ENCODE measurements at places on chromosomes 5 and 9.

DNA sequence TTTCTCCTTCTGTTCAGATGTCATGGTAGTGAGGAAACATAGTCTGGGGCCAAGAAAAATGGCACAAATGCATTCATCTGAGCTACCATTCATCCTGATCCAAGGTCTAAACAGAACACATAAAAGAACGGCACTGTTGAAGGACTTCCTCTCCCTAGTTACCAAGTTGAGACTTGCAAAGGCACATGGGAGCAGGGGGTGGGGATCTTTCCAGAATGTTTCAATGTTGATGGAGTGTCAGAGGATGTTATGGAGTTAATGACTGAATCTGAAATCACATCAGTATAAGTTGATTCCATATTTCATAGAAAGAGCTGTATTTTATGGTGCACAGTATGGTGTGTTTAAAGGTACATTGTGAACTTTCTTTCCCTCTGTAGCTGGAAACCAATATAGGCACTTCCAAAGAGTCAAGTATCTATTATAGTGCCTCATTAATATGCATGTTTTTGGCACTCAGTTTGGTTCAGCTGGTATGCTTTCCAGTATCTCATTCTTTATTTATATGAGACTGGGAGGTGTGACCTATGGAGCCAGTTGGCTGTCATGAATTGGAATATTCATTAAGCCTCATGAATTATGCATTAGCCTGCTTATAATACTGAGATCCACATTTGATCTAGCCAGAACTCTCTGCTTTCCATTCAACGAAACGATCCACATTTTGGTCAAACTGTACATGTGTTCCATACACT is 603.0 kb downstream of the NR2F1-AS1 start:
- no peak for DNase-seq

- no peak for DNase-seq
Observed at GRCh38 chr5:142753116-142753631, 17.0 kb upstream of the ARHGAP26 start.

GRCh38 chr5:158014372-158014771 is 155.4 kb upstream of the CLINT1 start:
- no peak for DNase-seq

- DNase-seq = no peak
Observed at GRCh38 chr9:127450243-127450760, 904 bp downstream of the RPL12 start.

DNA sequence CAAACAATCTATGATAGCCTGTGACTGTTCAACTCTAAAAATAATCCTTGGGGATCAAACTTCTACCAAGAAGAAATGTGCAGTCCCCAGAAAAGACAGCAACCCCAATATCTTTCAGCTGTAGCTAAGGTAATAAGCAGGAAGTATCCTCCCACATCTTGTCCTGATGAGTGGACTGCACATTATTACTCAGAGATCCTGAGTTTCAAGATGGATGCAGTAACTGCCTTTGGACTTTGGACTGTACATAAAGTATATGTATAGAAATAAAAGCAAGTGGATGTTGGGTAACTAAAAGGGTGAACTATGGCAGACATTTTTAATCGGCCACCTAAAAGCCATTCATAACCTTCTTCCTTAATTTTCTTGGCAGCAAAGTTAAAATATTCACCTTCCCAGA is 45.1 kb downstream of the SMIM23 start:
- no peak for DNase-seq

DNA sequence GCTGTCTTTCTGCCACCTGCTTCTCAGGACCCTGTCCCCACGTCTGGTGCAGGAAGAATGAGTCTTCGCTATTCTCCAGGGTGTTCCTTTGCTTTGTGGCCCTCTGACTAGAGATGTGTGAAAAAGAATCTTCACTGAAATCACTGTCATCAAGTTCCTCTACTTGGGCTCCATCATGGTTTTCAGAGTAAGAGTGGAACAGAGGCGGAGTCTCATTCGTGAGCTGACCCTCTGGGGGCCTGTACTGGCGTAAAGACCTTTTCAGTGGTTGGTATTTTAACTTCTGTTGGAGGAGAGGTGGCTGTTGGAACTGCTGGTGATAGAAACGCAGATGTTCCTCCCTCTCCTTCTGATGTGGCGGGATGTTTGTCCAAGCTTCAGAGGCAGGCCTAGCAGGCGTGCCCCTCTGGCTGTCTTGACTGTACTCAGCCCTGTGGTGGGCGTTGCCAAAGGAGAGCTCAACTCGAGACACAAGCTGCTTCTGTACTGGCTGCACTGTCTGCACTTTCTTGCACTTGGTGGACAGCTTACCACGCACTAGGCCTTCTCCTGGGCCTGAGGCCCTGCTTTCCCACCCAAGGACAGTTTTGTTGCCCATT is 72.0 kb downstream of the KIF24 start:
- DNase-seq = no peak

DNA sequence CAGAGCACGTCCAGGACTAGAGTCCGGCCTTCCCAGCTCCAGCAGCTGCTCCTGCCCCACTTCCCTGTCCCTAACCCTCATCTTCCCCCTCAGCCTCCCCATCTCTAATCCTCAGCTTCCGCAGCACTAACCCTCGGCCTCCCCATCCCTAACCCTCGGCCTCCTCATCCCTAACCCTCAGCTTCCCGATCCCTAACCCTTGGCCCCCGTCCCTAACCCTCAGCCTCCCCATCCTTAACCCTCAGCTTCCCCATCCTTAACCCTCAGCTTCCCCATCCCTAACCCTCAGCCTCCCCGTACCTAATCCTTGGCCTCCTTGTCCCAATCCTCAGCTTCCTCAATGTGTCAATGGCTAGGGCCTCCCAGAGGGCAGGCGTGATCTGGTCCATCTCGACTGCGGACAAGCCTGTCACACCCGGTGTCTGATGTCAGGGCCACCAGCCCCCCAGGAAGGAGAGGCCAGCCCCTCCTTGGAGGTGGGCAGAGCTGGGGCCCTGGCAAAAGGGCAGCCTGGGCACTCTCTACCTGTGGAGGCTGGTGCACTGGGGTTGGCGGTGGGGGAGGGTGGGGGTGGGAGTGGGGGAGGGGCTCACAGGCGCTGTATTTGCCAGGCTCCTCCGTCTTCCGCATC is 1.4 kb downstream of the OBP2B start:
- DNase-seq = no peak

- no peak for DNase-seq
Observed at GRCh38 chr5:151661968-151662732, 24.6 kb downstream of the SPARC start.

- no peak for DNase-seq
Observed at GRCh38 chr9:120475341-120475740, 104.6 kb downstream of the CDK5RAP2 start.

- no peak for DNase-seq
Observed at GRCh38 chr9:93461821-93462220, 8.4 kb upstream of the FAM120AOS start.

- DNase-seq = no peak
Observed at GRCh38 chr5:112119969-112120368, 299.1 kb downstream of the EPB41L4A start.

DNA sequence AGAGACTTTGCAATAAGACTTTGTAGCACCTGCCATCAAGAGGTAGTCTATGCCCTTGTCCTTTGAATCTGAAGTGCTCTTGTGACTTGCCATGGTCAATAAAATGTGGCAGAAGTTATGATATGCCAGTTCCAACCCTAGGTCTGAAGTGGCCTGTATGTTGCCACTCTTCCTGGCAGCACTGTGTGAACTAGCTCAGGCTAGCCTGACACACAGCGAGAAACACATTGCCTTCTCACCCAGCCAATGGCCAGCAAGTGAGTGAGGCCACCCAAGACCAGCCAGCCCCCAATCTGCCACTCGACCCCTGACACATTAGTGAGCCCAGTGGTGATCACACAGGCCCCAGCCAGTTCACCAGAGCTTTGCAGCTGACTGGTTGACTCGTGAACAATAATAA is 52.7 kb upstream of the OSMR start:
- DNase-seq = no peak

- no peak for DNase-seq
Observed at GRCh38 chr5:103522586-103522985, 40.0 kb downstream of the NUDT12 start.

DNA sequence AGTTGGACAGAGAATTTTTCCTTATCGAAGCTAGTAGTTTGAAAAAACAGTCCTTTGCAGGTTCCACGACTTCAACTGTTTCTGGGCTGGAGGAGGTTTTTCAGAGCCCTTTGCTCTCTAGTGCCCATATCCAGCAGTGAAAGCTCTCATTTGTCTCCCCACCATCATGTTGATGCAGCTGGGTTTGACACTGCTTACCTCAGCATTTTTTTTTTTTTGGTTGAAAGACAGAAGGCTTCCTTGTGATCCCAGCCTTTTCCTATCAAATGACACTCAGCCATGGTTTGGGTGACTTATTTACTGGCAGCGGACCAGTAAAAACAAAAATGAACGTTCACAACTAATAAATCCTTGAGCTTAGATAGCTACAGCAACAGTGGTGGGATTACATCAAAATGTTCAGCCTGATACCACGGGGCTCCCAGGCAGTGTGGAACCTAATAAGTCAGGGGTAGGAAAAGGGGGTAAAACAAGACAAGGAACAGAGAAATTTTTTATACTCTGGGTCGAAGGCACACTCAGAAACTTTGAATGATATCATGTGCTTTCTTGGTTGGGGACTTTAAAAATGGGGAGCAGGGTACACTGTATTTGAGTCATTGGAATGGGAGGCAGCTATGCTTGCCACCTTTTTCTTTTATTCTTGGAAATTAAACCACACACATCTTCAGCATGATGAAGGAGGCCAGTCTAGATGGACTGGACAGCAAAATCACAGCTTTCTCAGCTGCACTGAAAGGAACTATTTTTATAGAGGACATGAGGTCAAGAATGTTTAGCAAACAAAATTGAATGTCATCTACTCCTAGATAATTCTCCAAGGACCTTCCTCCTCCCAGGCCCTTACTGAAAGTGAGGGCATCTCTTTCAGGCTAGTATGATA is 308.9 kb upstream of the MPDZ start:
- no peak for DNase-seq

DNA sequence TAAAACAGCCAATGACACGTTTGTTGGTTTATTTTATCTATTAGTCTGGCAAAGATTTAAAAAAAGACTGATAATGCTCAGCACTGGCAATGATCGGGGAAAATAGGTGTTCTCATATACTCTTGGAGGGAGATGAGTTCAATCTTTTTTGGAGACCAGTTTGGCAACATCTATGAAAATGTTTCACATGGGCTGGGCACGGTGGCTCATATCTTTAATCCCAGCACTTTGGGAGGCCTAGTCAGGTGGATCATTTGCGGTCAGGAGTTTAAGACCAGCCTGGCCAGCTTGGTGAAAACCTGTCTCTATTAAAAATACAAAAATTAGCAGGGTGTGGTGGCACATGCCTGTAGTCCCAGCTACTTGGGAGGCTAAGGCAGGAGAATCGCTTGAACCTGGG is 6.8 kb upstream of the ANKRD31 start:
- DNase-seq = no peak

DNA sequence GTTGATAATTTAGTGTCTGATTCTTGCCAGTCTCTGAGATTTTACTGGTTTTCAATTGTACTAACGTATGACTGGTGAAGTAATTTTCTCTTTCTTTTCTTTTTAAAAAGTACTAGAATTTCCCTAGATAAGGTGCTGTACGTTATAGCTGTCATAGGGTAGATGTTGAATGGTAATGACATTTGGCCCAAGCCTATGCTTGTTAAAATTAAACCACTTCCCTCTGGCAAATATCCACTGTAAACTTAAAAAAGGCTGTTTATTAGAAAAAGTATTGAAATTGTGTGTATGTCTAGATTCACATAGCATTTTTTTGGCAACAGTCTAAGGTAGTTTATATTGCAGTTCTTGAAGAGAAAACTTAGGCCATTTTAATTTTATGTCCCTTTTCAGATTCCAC is 97.6 kb downstream of the NNT start:
- DNase-seq = no peak

DNA sequence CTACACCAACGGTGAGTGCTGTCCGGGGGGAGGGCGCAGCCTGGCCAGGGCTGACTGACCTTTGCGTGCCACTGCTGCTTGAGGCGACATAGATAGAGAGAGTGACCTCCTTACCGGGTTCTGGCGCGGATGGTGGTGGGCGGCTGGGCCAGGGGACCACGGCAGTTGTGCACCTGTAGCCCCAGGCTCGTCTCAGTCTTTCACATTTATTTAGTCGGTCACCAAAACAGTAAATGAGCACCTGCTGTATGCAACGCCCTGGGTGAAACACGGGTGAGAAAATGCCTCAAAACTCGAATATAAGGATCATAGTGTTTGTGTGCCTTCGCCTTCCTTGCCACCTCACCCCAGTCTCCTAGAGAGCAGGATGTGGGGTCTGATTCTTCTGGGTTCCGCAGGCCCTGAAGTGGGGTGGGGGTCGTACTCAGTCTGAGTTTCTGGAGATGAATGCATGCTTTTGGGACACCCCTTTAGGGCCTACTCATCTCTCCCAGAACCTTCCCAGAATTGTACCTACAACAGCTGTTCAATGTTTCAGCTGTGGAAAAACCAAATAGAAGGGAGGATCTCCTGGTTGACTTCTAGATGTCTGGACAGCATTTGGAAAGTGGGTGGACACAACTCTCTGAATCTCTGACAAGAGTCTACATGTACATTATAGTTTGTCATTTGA is 714 bp downstream of the SEC24A start:
- no peak for DNase-seq

DNA sequence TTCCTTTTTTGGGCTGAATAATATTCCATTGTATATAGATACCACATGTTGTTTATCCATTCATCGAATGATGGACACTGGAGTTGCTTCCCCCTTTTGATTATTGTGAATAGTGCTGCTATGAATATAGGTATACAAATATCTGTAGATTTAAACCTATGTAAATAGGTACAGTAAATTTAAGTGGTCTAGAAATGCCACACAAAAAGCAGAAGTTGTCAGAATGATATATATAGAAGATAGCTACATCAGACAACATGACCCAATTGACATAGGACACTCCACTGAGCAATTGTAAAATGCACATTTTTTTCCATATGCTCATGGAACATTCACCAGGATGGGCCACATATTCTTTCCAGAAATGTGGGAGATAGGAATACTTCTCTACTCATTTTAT is 77.6 kb downstream of the SMIM15 start:
- no peak for DNase-seq

DNA sequence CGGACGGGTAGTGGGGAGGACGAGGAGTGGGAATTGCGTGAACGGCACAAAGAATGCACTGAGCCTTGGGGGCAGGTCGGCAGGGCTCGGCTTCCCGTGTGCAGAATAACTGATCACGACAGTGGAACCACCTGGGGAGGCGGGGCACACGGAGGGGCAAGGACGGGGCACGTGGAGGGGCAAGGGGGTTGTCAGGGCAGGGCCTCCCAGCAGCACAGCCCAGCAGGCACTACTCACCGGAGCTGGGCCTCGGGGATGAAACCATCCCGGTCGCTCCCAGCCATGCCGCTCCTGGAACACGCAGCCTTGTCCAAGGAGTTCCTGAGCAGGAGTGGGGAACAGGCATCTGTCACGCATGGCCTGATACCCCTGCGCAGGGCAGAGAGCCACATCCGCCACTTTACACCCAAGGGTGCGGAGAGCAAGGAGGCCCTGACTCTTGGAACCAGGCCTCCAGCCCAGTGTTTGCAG is 33.4 kb downstream of the SARDH start:
- no peak for DNase-seq

DNA sequence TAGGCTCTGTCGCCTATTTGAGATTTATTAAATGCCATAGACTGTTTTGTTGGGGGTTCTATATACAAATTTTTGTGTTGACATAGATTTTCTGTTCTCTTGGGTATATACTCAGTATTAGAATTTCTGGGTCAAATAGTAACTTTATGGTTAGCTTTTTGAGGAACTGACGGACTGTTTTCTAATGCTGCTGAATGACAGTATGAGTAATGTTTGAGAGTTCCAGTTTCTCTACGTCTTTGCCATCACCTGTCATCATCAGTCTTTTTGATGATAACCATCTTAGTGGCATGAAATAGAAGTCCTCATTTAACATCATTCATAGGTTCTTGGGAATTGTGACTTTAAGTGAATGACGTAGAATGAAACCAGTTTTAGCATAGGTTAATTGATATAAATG is 60.1 kb downstream of the CCDC171 start:
- no peak for DNase-seq

Measured in activated CD4-positive, CD25-positive, alpha-beta regulatory T cell treated with anti-CD3 and anti-CD28 coated beads, Interleukin-2, amount 50 U/mL, for 16 hours (primary cell).